ENCODE measurements at places on chromosomes 5 and 9.

DNA sequence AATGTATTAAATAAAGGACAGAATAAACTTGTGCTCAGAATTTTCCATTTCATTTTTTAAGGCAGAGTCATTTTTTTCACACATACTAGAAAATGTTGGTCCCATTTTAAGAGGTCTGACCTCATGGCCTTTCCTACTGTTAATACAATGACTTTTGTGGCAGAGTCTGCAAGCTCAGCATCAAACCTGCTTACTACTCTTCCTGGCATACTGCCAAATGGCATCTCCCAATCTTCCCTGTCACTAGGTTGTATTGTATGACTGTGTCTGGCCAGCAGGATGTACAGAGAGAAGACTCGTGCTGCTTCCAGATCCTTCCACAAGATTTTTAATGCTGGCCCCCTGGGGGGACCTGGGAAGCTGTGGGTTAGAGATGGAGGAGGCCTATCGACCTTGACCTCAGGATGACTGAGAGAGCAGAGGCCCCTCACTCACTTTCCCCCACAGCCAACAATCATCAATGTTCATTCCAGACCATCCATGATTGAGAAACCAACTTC, 64.7 kb downstream of the BARX1 start:
- DNase-seq = no peak

- DNase-seq = no peak
These were observed 149.9 kb downstream of the ISOC1 start for GRCh38 chr5:129244478-129244877.

DNA sequence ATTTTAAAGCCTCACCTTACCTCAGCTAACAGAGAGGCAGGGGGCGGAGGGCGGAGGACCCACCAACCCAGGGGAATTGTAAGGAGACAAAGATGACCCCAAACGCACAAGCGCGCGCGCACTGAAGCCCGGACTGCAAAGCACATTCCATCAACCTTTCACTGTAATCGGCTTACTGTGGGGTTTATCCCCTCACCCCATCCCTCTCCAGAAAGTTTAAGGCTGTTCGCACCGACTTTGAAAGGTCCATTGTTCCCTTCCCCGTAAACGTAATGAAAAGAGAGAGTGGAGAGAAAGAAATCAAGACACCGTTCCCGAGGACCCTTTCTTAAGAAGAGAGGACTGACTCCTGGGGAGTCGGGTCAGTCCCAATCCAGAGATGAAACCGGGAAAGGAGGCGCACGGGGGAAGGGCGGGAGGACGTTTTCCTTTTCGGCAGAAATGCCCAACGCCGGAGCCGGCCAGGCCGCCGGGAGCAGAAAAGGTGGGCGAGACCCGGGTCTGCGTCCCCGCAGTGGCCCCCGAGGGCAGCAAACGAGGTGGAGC, 464 bp downstream of the CEMIP2 start:
- no peak for DNase-seq

DNA sequence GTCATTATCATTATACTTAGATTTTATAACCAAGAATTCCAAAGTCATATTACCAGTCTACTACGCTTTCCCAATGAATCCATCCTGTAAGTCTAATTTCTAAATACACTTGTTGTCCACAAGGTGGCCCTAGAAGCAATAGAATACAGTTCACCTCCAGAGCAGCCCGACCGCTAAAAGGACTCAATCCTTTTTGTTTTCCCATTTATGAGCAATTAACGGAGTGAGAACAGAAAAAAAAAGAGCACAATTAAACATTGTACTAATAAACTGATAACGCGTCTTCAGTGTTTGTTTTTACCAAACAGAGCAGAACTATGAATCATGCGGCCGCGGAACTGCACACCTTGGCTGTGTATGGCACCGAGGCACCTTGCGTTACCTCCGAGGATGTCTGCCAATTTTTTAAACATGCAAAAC, 160.7 kb upstream of the DAPK1 start:
- DNase-seq = peak; percentile 60

DNA sequence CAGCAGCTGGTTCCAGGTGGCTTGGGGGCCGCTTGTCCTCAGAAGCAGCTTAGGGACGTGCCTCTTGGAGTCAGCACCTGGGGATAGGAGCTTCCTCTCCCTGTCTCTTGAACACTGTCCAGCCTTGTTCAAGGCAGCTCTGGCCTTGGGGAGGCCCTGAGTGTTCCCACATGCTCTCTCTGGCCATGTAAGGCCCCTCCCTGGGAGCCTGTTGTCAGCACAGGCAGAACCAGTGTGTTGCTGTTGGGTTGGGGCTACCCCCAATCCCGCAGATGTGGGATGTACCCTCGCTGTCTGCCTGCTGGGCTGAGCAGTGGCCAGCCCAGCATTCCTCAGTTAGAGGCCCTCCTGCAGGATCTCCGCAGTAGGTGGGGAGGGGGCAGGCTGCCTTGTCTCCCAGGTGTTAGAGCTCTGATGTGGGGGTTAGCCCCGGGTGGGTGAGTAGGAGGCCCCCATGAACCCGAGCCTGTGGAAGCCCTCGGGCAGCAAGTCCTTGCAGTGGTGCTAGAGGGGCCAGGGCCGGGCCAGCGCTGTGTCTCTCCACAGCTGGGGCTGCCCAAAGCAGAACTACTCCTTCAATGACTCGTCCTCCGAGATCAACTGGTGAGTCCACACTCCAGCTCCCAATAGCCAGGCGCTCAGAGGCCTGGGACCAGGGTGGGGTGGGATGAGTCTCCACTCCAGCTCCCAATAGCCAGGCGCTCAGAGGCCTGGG, 51.6 kb downstream of the KCNT1 start:
- no peak for DNase-seq

DNA sequence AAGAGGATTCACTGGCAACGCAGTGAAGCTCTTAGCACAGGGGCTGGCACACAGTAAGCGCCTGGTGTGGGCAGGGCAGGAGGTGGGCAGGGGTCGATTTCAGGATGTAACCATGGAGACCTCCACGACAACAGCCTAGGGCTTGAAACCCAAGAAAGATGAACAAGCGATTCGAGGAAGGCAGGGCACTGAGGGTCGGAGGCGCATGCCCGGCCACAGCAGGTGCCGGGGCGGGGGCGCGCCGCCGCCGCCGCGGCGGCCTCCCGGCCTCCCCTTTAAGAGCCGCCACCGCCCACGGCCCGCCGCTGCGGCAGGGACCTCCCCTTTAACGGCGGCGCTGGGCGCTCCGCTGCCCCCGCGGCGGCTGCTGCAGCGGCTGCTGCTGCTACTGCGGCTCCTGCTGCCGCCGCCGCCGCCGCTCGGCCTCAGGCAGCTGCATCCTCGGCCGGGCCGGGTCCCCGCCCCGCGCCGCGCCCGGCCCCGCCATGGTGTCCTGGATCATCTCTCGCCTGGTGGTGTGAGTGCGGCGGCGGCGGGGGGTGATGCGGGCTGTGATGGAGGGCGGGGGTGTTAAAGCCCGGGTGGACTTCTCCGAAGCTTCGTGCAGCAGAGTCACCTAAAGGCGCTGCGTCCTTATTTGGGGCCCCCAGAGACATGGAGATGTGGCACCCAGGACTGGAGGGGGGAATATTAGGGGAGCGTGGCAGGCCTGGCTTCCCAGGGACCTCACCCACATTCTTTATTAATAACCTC, at the start of gene REEP2:
TSS of gene REEP2 (plus strand) at position 334 of the 753 bp plus-strand sequence. CDS start at position 486, 152 bp downstream.
- DNase-seq = peak; percentile 94

- no peak for DNase-seq
These were observed 3.1 kb downstream of the EIF4E1B start for GRCh38 chr5:176633598-176633997.

DNA sequence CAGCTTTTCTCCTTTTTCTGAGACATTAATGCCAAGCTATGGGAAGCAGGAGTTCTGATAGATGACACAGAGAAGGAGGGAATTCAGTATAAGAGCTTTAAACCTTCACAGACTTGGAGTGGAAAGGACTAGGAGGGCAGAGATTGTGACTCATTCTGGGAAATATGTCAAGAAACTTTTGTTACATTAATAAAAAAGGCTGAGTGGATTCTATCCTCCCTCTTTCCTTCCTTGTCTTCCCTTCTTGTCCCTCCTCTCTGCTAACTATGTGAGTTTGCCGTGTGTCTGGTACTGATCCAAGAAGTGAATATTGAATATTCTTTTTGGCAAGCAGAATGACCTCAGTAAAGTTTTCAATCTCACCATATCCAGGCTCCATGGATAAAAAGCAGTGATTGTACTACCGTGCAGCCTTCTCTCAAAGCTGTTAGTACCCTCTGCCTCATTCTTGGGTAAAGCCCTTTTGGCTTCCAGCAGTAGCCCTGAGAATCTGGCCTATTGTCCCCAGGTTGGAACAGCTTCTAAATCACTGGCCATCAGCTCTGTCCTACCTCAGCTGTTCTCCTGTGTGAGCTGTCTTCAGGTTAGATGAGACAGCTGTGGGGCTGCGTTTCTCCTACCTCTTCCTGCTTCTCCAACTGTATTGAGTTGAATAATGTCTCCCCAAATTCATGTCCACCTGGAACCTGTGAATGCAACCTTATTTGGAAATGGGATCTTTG, 73.9 kb downstream of the ATG10 start:
- DNase-seq = no peak

GRCh38 chr9:16715404-16715803, 155.1 kb downstream of the BNC2 start:
- no peak for DNase-seq

DNA sequence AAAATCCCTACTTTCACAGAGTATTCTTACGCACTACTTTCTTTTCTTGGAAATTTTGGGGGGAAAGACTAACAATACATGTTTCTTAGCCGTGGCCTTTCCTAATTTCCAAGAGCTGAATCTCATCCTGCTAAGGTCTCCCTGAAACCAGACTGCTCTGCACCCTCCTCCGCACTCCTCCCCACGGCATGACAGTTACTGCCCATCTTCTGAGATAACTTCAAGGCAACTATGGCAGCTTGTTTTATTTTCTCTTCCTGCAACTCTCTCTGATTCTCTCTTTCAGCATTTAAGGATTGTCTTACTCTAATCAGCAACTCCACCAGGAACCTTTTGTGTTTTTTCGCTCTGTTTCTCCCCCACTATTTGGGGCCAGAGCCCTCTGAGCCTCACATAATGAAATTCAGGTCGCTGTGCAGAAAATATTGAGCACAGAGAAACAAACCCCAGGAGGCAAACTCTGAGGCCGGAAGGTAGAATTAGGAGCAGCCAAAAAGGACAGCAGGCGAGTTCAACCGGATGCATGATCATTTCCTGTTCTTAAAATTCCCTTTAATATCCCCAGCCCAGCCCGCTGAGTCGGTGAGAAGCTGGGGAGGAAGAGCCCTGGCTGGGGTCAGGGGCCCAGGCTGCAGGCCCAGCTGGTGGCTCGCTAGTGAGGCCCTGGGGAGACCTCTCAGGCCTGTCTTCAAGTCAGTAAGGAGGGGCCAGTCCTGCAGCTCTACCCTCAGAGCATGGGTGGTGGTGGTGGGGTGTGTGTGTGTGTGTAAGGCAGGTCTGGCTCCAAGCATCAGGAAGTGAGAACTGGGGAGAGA, 213.6 kb upstream of the S1PR3 start:
- no peak for DNase-seq

DNA sequence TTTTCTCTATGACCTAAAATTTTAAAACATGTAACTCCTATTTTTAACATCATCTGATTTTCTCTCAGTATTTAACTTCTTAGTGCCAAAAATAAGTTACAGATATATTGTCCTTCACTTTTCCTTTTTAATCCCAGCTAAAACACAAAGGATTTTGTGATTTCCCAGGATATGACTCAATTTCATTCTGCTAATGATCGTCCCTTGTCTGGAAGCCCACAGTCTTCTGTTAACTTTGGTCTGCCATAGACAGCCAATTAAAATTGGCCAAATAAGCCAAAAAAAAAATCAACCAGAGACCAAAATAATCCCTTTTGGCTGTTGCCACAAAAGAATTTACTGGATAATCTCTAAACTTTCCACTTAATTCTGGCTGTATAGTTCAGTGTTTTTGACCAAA, 124.5 kb upstream of the FST start:
- DNase-seq = no peak

GRCh38 chr9:76431601-76432000, 27.4 kb upstream of the GCNT1 start:
- no peak for DNase-seq

DNA sequence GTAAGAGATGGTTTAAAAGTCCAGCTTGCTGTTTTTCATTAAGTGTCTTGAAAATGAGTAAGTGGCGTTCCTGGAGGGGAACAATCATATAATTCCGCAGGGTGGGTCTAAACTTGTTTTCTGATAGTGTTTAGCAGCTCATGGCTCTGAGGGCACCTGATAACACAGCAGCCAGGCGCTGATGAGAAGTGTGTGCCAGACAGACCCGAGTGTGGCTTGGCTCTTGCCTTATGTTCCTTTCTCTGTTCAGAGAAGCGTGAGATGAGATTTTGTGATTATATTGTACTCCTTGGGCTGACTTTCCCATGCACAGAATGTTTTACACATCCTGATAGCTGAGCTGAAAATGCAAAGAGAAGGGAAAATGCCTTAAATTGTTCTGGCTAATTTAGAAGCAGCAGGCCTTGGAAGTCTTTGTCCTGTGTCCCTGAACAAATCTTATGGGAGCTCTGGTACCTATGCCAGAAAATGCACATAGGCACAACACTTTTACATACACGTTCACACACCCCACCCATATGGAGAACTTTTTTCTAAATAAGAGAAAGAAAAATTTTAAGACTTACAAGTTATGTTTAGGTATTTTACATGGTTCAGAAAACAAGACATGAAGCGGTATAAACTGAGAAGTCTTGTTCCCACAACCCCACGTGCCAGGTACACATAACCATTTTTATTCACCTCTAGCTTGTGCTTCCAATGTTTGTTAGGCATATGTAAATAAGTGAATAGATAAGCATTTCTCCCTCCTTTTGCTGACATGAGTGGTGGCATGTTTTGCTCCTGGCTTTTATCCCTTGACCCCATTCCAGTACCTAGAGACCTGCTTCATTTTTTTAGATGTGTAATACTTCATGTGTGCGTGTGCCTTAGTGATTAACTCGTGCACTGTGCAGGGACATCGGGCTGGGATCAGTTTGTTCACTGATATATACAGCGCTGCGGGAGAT, 152.2 kb upstream of the OTULINL start:
- DNase-seq = peak; percentile 59

- DNase-seq = no peak
These were observed 107.5 kb downstream of the RGS3 start for GRCh38 chr9:113570749-113571711.

GRCh38 chr9:120361551-120361950, 218.4 kb downstream of the CDK5RAP2 start:
- no peak for DNase-seq

- DNase-seq = no peak
These were observed 591.1 kb downstream of the DTWD2 start for GRCh38 chr5:118397236-118397635.

DNA sequence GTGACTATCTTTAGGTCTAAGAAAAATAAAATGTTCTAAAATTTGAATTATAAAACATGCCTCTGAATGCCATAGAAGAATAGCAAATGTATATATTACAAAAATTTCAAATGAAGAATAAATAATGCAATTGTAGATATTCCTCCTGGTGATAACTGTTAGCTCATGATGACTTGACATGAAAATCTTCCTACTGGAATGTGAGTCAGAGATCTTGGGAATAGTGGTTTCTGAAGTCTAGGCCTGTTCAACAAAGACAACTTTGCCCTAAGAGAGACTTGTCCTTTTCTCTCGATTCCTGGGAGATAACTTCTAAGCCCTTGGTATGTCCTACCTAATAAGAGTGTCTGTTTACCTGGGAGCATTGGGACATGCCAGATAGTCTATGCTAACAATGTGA, 746.3 kb upstream of the RIOK2 start:
- DNase-seq = no peak

- DNase-seq = peak; percentile 59
These were observed 188.4 kb downstream of the SNCAIP start for GRCh38 chr5:122500245-122501088.

- DNase-seq = no peak
These were observed 58.5 kb downstream of the SECISBP2 start for GRCh38 chr9:89376741-89377351.

GRCh38 chr9:128626181-128626580, 30.5 kb downstream of the DYNC2I2 start:
- DNase-seq = peak; percentile 16

GRCh38 chr5:137738947-137739346, 3.1 kb upstream of the KLHL3 start:
- DNase-seq = no peak
